Stimulated activated CD8-positive, alpha-beta memory T cell treated with anti-CD3 and anti-CD28 coated beads, Interleukin-4, amount 100 ng/mL, for 1 hour (primary cell): ENCODE measurements at places on chromosomes 7 and 10.

DNA sequence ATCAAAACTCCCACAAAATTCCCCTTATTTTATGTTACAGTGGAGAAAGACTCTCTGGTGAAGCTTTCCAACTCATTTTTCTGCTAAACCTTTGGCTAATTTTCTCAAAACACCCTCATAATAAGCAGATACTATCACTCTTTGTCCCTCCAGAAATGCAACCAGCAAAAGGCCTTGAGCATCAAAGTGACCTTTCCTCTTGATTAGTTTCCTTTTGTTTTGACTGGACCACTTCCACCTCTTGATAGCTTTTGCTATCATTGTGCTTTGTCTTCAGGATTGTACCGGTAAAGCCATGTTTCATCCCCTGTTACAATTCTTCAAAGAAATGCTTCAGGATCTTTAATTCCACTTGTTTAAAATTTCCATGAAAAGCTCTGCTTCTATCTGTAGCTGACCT is 115.1 kb upstream of the SLC13A1 start:
- DNase-seq, result no peak

- no peak for DNase-seq
These were observed 695.5 kb downstream of the INHBA start for GRCh38 chr7:41007351-41007751.

- DNase-seq, result no peak
These were observed 4.1 kb upstream of the OIT3 start for GRCh38 chr10:72889391-72889831.

GRCh38 chr7:65251851-65252620 is 121.6 kb upstream of the ZNF92 start:
- no peak for DNase-seq

DNA sequence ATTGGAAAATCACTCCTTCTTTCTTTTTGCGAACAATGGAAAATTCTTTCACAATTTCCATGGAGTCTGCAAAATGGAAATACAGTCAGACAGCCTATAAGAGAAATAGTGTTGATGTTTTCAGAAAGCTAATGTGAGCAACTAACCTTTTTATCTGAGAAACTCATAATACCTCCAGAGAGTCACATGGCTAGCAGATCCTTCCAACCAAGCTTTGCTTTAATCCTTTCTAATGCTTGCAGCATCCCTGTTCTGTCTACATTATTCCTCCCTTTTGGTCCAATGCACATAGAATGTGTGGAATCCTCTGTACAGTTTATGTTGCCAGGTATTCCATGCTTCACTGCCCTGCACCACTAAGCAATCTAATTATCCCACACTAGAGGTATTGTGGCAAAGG is 717.5 kb upstream of the LRRN3 start:
- DNase-seq, result no peak

- DNase-seq, result no peak
These were observed 284.3 kb upstream of the KAT6B start for GRCh38 chr10:74542077-74542476.

DNA sequence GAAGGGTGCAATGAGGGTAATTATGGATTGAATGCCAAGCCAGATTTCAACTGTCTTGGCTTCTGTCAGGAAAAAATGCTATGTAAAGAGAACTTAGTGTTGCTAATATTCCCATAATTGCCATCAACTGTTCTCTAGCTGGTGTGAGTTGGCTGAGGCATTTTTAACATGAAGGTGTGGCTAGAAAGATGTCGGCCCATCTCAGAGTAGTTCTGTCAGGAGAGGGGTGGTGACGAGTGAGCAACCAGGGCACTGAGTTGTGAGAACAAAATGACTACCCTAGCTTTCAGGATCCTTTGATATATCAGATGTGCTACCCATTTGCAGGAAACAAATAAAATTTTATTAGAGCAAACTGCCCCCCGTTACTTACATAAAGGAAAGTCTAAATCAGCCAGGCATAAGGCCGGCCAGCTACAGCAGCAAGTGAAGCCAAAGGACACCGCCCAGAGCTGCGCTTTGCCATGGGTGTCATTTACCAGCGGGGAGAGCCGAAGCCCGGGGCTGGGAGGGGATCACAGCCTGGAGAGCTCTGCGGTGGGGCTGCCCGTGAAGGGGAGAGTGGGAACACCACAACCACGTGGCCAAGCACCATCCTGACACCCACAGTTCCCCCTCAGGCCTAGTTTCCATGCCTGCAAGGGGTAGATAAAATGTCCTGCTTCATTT is 141.4 kb downstream of the ICA1 start:
- DNase-seq, result no peak
